ENCODE measurements at places on chromosomes 1 and 21.

DNA sequence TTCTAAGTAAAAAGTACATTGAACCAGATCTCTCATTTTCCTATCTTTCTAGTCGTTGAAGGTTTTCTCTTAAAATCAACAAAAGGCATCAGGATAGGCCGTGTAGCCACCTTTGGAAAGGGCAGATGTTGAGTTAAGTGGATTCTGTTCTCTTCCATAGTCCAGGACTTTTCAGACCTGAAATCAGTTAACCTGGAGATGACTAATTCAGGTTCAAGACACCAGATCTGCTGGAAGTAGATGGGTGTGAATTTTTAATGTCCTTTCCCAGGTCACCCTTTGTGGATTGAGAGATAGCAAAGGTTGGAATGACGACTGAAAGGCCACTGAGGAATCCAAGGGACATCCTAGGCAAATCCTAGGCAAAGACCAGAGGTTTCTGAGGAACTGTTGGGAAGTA, 172.8 kb downstream of the DHRS3 start:
- no peak for DNase-seq

- DNase-seq = no peak
Measured at GRCh38 chr1:155889566-155889965, 21.6 kb downstream of the RIT1 start.

- DNase-seq = no peak
Measured at GRCh38 chr1:165481820-165482532, 37.0 kb upstream of the RXRG start.

GRCh38 chr1:61186753-61187152, 104.4 kb downstream of the NFIA start:
- no peak for DNase-seq

DNA sequence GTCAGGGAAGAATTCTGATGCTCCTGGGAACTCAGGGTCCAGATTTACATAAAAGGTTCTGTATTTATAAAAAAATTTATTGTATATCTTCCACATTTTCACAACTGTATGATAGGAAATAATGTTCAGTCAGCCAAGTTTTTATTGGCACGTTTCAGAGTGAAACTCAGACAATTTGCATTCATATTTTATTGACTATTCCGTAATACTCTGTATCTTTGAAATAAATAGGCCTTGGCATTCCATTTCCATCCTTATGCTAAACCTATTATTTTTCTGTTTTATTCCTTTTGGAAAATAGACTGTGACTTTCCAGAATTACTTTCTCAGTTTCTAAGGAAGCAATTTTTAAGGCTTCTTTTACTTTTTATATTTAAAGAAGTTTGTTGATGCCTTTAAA, 329.0 kb downstream of the OLFM3 start:
- no peak for DNase-seq

GRCh38 chr1:235864931-235865525, 1.7 kb downstream of the LYST start:
- DNase-seq = no peak

DNA sequence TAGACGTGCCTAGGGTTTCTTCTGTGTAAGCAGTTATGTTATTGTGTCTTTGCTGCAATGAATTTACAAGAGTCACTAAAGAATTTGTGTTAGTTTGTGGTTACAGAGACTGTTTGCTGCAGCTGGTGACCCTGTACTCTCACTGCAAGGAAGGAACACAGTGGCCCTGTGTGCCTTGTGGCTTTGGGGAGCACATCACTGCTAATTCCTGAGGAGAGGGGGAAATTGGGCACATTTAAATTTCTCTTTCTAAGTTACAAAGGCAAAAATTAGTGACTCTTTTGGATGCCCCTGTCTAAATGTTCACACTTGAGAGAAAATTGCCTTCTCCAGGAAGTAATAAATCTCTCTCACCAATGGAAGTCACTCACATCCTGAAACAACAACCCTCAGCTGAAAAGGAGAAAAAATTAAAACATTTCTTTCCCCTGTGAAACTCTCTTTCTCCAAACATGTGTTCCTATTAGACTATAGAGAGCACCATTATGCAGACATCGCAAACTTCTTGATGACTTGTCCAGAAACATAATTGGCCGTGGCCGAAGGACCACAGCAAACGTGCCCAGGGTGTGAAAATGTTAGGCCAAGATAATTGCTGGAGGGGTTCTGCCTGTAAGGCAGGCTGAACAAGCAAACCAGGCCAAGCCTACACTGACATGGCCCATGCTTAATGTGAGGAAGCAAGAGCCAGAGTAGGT, 32.3 kb upstream of the SPAG17 start:
- no peak for DNase-seq

GRCh38 chr1:10833630-10834557, 37.4 kb upstream of the CASZ1 start:
- DNase-seq = no peak

- no peak for DNase-seq
Measured at GRCh38 chr1:188715566-188715965, 1762.1 kb downstream of the BRINP3 start.

All from hematopoietic multipotent progenitor cell treated with erythropoietin and hydrocortisone succinate and interleukin-3 and kit ligand, for 15 days (in vitro differentiated cells).